A549 treated with AZD2906 at 1 μM for 4 hours (cell line): ENCODE measurements at places on chromosomes 6 and 20. TPM values are rescaled to one million over a fixed set of nuclear protein-coding genes. Genes with fewer than 3 reads are reported as not detected.

Gene TFAP2A
- total RNA-seq = 6.3 to 11.4 TPM (median 8.4 TPM) in 5 replicates

Gene MATN4
- 0.10 to 0.22 TPM (median 0.12 TPM) in 4 of 5 replicates, not detected in the other for total RNA-seq

Gene MLIP
- total RNA-seq = 0.09 TPM in 1 of 5 replicates, not detected in the others

Gene IL17F
- not detected in 5 replicates for total RNA-seq

Gene KCNK16
- total RNA-seq = not detected in 5 replicates

Gene IPCEF1
- 0.05 to 0.09 TPM (median 0.07 TPM) in 5 replicates for total RNA-seq

Gene ASIP
- total RNA-seq = 0.18 TPM in 1 of 5 replicates, not detected in the others

Gene RBM24
- 4.7 to 6.0 TPM (median 5.3 TPM) in 5 replicates for total RNA-seq

Gene ELOVL4
- 1.4 to 1.7 TPM (median 1.6 TPM) in 5 replicates for total RNA-seq

Gene FAM229B
- 5.9 to 9.3 TPM (median 8.4 TPM) in 5 replicates for total RNA-seq
